Heart left ventricle (tissue), 16 donors: ENCODE measurements at places on chromosomes 1 and 21. TPM values are rescaled to one million over a fixed set of nuclear protein-coding genes. Genes with fewer than 3 reads are reported as not detected.
A peak's percentile ranks its signal among the peaks of the same experiment; 100 is the strongest.

- H3K36me3 ChIP-seq, result no peaks in the 10 kb centered on the region
- peak overlapping the region; percentile 99 for H3K4me3 ChIP-seq
- peak overlapping the region; percentile 55 for H3K27ac ChIP-seq
- DNase-seq, result peak; percentile 89
- H3K27me3 ChIP-seq, result no peaks in the 10 kb centered on the region
These were observed 832 bp downstream of the CCSAP start for GRCh38 chr1:229341774-229342655.

GRCh38 chr21:38800046-38800758 is 5.5 kb upstream of the ETS2 start:
- H3K27me3 ChIP-seq, result no peaks in the 10 kb centered on the region
- H3K36me3 ChIP-seq, result no peaks in the 10 kb centered on the region
- no peak for DNase-seq

Gene GBP2
- 11.0 TPM for total RNA-seq

DNA sequence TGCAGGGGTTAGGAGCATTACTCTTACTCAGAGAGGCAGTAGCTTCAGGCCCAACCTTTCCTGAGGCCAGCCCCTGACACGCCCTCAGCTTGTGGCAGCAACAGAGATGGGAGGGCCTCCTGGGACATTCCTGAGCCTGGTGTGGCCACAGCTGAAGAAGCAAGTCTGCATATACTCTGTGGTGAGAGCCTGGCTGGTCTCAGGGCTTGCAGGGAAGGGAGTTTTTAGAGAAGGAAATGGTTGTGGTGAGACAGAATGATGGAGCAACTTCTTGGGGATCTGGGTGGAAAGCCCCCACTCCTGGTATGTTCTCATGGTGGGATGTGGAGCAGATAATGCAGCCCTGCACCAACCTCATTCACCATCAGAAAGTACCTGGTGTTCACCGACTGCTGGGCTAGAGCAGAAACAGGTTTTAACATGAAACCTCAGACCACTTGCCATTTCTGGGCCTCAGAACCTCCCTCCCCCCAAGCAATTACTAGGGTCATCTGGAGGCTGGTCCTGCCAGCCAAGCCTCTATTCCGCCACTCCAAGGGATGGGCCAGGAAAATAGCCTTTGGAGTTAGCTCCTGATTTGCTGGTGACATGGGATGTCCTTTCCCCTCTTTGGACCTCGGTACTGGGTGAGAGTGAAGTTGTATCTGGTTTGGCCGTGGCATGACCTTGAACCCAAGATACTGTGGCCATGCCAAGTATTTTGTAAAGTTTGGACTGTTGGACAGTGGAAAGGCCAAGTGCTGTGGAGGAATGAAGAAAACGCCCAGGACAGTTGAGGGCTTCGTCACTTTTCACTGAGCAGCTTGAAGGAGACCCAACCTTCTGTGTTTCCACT is 28.1 kb upstream of the RNF19B start:
- no peaks in the 10 kb centered on the region for H3K27me3 ChIP-seq
- H3K4me1 ChIP-seq, result peaks cover 18% of the 10 kb centered on the region
- H3K27ac ChIP-seq, result peak overlapping the region; percentile 64
- H3K36me3 ChIP-seq, result no peaks in the 10 kb centered on the region
- peak; percentile 88 for DNase-seq
- no peak overlapping the region for H3K4me3 ChIP-seq

Gene DNASE2B
- total RNA-seq, result not detected

- no peaks in the 10 kb centered on the region for H3K36me3 ChIP-seq
- no peak overlapping the region for H3K4me3 ChIP-seq
- DNase-seq, result no peak
- no peaks in the 10 kb centered on the region for H3K27me3 ChIP-seq
- H3K4me1 ChIP-seq, result no peaks in the 10 kb centered on the region
- H3K27ac ChIP-seq, result no peak overlapping the region
These were observed 47.6 kb downstream of the KCNJ6 start for GRCh38 chr21:37868446-37869295.

Gene SPRR4
- not detected for total RNA-seq

DNA sequence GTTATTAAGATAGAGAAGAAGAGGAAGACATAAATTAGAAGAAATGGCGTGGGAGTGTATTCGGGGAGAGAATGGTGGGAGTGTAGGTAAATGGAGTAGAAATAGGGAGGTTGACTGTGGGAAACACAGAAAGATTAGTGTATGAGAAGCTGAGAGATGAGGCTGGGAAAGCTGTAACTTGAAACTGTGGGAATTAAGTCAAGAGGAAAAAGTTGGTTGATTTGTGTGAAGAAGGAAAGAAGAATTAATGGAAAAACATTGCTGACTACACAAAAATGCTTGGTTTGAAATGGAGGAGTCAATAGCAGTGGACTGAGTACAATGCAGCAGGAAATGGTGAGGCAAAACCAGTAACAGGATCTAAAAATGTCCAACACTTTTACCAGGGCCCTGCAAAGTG is 448.3 kb downstream of the PTPRC start:
- no peak overlapping the region for H3K4me3 ChIP-seq
- DNase-seq, result no peak
- no peaks in the 10 kb centered on the region for H3K4me1 ChIP-seq
- H3K36me3 ChIP-seq, result no peaks in the 10 kb centered on the region

- H3K27ac ChIP-seq, result no peak overlapping the region
- H3K4me1 ChIP-seq, result no peaks in the 10 kb centered on the region
- no peaks in the 10 kb centered on the region for H3K27me3 ChIP-seq
- no peak overlapping the region for H3K4me3 ChIP-seq
These were observed 37.1 kb downstream of the JUN start for GRCh38 chr1:58746757-58747156.

DNA sequence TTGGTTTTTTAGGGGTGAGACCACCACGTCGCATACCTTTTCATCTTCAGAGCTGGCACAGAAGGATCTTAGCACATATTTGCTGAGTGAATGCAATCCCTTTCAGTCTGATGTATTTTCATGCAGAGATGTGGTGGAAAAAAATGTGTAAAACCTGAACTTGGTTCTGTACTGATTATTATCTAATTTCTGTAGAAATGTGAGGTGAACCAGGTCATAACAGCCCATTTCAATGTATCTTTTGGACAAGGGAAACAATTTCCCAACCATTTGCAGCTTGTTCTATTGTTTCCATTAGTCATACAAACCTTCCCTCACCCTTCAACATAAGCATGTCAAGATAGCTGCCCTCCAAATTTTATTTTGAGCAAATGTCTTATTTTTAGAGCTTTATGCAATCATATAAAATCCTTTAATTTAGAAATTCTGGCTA is 46.8 kb upstream of the RUNX1 start:
- H3K4me1 ChIP-seq, result no peaks in the 10 kb centered on the region
- no peaks in the 10 kb centered on the region for H3K36me3 ChIP-seq
- DNase-seq, result no peak
- H3K27me3 ChIP-seq, result no peaks in the 10 kb centered on the region
- no peak overlapping the region for H3K4me3 ChIP-seq
- H3K27ac ChIP-seq, result no peak overlapping the region

DNA sequence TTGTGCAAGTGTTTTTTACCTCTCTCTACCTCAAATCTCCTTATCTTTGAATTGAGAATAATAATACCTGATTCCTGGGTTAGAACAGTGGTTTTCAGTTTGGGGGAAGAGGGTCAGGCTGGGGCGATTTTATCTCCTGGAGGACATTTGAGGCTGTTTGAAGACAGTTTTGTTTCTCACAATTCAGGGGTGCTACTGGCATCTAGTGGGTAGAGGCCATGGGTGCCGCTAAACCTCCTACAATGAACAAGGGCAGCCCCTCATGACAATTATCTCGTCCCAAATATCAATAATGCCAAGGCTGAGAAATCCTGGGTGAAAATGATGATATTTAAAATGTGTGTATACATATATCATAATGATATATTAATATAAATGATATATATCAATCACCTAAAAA is 139.1 kb upstream of the USH2A start:
- H3K4me1 ChIP-seq, result no peaks in the 10 kb centered on the region
- no peak for DNase-seq
- H3K4me3 ChIP-seq, result no peak overlapping the region
- no peaks in the 10 kb centered on the region for H3K27me3 ChIP-seq
- no peaks in the 10 kb centered on the region for H3K36me3 ChIP-seq
- H3K27ac ChIP-seq, result no peak overlapping the region

Gene KISS1
- not detected for total RNA-seq

DNA sequence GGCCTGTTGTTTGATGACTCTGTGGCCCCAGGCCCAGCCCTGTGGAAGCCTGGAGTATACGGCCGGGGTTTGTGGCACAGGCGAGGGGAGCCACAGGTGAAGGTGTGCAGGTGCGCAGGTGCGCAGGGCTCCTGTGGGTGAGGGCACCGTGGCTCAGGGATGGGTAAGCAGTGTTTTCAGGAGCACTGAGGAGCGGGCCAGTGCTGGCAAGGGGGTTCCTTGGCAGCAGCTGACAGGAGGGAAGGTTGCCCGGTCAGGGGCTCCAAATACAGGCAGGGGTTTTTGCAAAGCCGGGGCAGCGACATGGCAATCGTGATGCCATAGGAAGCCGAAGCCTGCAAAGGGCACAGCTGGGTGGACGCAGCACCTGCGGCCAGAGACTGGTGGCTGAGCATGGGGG is 20.7 kb downstream of the AGPAT3 start:
- DNase-seq, result no peak
- H3K4me1 ChIP-seq, result peaks cover 23% of the 10 kb centered on the region
- H3K4me3 ChIP-seq, result no peak overlapping the region
- no peak overlapping the region for H3K27ac ChIP-seq
- H3K27me3 ChIP-seq, result no peaks in the 10 kb centered on the region
- no peaks in the 10 kb centered on the region for H3K36me3 ChIP-seq

- H3K27ac ChIP-seq, result no peak overlapping the region
- H3K36me3 ChIP-seq, result no peaks in the 10 kb centered on the region
- H3K4me1 ChIP-seq, result no peaks in the 10 kb centered on the region
- no peak for DNase-seq
These were observed 608.7 kb downstream of the PLPP3 start for GRCh38 chr1:55970526-55971110.

Gene NIBAN1
- 278 TPM for total RNA-seq

Gene PODN
- total RNA-seq, result 5.9 TPM

GRCh38 chr1:236575523-236575922 is 28.8 kb downstream of the HEATR1 start:
- DNase-seq, result no peak
- H3K4me3 ChIP-seq, result no peak overlapping the region
- H3K36me3 ChIP-seq, result peaks cover 92% of the 10 kb centered on the region
- H3K4me1 ChIP-seq, result no peaks in the 10 kb centered on the region

- H3K27ac ChIP-seq, result no peak overlapping the region
- H3K27me3 ChIP-seq, result no peaks in the 10 kb centered on the region
- H3K36me3 ChIP-seq, result no peaks in the 10 kb centered on the region
- no peak overlapping the region for H3K4me3 ChIP-seq
- no peaks in the 10 kb centered on the region for H3K4me1 ChIP-seq
These were observed 415.4 kb downstream of the TTLL7 start for GRCh38 chr1:83583351-83584014.

Gene TRIM33
- total RNA-seq, result 15.4 TPM

DNA sequence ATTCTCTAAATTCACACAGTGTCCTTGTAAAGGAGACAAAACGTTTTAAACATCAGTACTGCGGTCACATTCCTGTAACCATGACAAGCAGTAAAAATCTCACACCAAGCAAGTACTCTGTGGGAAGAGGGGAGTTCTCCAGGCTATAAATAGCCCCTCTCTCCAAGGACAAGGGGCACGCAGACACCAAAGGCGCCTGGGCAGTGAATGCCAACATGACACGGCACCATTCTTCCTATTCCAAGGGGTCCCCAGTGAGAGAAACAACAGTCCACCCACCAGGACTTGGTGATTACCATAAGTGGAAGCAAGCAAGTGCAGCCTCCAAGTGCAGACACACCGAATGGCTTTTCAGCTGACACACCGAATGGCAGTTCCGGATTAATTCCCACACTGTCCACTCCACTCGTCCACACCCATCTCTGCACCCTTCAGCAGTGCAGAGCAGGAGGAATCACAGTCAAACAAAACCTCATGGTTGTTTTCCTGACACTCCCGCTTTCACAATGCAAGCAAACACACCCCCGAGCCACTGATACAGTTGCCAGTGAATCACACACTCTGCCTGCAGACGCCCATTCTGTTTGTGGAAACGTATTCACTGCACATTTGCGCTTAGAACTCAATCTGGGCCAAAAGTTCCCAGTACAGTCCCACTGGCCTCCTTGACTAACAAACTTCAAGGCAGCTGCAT is 1.8 kb downstream of the PTTG1IP start:
- peaks cover 65% of the 10 kb centered on the region for H3K4me1 ChIP-seq
- peak overlapping the region; percentile 97 for H3K27ac ChIP-seq
- peaks cover 3% of the 10 kb centered on the region for H3K36me3 ChIP-seq

DNA sequence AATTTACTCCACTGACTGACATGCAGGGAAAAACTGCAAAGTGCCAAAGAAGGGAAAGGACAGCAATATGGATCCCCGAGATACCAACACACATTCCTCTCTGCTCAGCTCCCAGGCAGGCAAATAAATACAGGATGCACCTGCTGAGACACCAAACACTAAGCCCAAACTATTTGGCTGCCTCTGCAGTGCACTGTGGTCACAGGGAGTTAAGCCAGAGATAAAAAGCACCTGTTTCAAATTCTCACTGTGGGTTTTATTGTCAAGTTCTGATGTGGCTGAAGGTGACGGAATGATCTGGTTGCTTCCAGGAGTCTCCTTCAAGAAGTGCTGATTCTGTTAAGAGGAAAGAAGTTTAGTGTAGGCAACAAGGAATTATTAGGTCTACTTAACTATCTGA is 17.7 kb downstream of the TEX38 start:
- H3K36me3 ChIP-seq, result peaks cover 5% of the 10 kb centered on the region
- H3K4me1 ChIP-seq, result peaks cover 18% of the 10 kb centered on the region
- no peak overlapping the region for H3K4me3 ChIP-seq
- no peak for DNase-seq
- no peak overlapping the region for H3K27ac ChIP-seq

GRCh38 chr1:156581661-156582387 is 2.3 kb downstream of the TTC24 start:
- no peaks in the 10 kb centered on the region for H3K36me3 ChIP-seq
- no peaks in the 10 kb centered on the region for H3K27me3 ChIP-seq
- no peak for DNase-seq
- H3K4me1 ChIP-seq, result no peaks in the 10 kb centered on the region
- H3K27ac ChIP-seq, result no peak overlapping the region

DNA sequence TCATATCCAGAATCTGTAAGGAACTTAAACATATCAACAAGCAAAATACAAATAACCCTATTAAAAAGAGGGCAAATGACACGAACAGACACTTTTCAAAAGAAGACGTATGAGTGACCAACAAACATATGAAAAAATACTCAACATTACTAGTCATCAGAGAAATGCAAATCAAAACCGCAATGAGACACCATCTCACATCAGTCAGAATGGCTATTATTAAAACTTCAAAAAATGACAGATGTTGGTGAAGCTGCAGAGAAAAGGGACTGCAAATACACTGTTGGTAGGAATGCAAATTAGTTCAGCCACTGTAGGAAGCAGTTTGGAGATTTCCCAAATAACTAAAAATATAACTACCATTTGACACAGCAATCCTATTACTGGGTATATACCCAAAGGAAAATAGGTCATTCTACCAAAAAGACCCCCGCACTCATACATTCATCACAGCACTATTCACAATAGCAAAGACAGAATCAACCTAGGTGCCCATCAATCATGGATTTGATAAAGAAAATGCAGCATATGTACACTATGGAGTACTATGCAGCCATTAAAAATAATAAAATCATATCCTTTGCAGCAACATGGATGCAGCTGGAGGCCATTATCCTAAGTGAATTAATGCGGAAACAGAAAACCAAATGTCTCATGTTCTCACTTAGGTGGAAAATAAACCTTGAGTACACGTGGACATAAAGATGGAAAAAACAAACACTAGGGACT is 230.1 kb upstream of the RAB4A start:
- H3K27me3 ChIP-seq, result peaks cover 5% of the 10 kb centered on the region
- no peaks in the 10 kb centered on the region for H3K36me3 ChIP-seq
- no peak overlapping the region for H3K4me3 ChIP-seq
- no peaks in the 10 kb centered on the region for H3K4me1 ChIP-seq
